ENCODE measurements at places on chromosomes 4 and X. TPM values are rescaled to one million over a fixed set of nuclear protein-coding genes. Genes with fewer than 3 reads are reported as not detected.

The KCTD8 gene
- polyA plus RNA-seq: 0.46 TPM

The HELQ gene
- polyA plus RNA-seq: 17.4 TPM

The INTS6L gene
- 23.6 TPM for polyA plus RNA-seq

The CXCL1 gene
- polyA plus RNA-seq: not detected

The EDNRA gene
- polyA plus RNA-seq: 73.8 TPM

The CCKAR gene
- polyA plus RNA-seq: 0.08 TPM

The SLC16A2 gene
- 31.3 TPM for polyA plus RNA-seq

The ANXA5 gene
- 362 TPM for polyA plus RNA-seq

The DCX gene
- 0.67 TPM for polyA plus RNA-seq

The FGFBP1 gene
- 0.16 TPM for polyA plus RNA-seq

The PDE6B gene
- 10.7 TPM for polyA plus RNA-seq

The PPBP gene
- polyA plus RNA-seq: 40.9 TPM

The PPARGC1A gene
- polyA plus RNA-seq: 38.2 TPM

The STEEP1 gene
- polyA plus RNA-seq: 37.1 TPM

The NDST3 gene
- 2.9 TPM for polyA plus RNA-seq

The TLL1 gene
- polyA plus RNA-seq: 1.8 TPM

The PCSK1N gene
- 16.8 TPM for polyA plus RNA-seq

The CD40LG gene
- not detected for polyA plus RNA-seq

The HAND2 gene
- polyA plus RNA-seq: 0.11 TPM

The LRCH2 gene
- polyA plus RNA-seq: 13.9 TPM

The PWWP3B gene
- 3.0 TPM for polyA plus RNA-seq

The ZNF157 gene
- 1.4 TPM for polyA plus RNA-seq

The GPR119 gene
- not detected for polyA plus RNA-seq

The CDKL2 gene
- polyA plus RNA-seq: 0.68 TPM

The PRRG1 gene
- 28.9 TPM for polyA plus RNA-seq

The SOWAHD gene
- 0.34 TPM for polyA plus RNA-seq

The NSUN7 gene
- polyA plus RNA-seq: 13.9 TPM

The PRKG2 gene
- 0.89 TPM for polyA plus RNA-seq

The WFS1 gene
- 25.3 TPM for polyA plus RNA-seq

The ESX1 gene
- not detected for polyA plus RNA-seq

The SOD3 gene
- 8.2 TPM for polyA plus RNA-seq

The STK32B gene
- polyA plus RNA-seq: 3.2 TPM

The MAGEA2B gene
- polyA plus RNA-seq: not detected

The EPGN gene
- 1.7 TPM for polyA plus RNA-seq
